ENCODE measurements at places on chromosomes 5 and 9.

DNA sequence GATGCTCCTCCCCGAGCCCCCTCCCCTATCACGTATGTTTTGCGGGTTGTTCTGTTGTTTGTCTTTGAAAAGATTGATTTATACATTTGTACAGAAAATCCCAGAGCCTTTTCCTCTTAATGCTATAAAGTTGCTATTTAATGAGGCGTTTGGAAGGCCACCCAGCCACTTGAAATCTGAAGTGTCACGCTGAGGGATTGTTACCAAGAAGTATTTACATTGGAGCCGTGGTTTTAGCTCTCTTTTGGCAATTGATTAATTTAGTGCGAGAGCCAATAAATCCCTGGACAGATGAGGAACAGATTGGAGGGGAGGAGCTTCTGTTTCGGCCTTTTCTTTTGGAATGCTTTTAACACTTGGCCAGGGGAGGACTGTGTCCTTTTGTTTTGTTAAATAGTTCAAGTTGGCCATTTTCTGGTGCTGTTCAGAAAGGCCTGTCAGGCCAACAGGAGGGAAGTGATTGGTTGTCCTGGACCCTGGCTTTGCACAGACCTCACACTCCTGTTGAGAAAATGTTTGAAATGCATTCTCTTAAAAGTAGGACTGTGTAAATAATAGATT is 250.2 kb downstream of the PDZD2 start:
- no peak for DNase-seq

- no peak for DNase-seq
Measured at GRCh38 chr9:105057551-105057950, 129.6 kb upstream of the ABCA1 start.

DNA sequence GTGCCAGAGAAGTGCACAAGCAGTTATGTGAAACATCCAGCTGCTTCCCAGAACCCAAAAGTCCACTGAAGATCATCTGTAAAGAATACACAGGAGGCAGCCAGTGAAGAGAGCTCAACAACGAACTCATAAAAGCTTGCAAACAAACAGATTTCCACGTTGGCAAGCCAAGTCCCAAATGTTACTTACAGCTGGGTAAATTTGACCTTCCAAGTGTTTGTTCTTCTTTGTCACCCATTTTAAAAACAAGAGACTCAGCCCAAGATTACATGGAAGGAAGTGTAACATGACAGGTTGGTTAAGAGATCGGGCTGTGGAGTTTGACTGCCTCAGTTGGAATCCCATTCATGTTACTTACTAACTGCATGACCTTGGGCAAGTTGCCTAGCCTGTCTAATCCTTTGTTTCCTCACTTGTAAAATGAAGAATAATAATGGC is 174.9 kb upstream of the PAPPA start:
- no peak for DNase-seq

DNA sequence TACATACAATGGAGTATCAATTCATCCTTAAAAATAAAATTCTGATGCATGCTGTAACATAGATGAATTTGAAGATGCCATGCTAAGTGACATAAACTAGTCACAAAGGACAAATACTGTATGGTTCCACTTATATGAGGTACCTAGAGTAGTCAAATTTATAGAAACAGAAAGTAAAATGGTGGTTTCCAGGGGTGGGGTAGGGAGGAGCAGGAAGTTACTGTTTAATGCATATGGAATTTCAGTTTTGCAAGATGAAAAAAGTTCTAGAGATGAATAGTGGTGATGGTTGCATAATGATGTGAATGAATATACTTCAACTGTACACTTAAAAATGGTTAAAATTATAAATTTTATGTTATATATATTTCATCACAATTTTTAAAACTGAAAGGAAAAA is 57.3 kb upstream of the FNIP1 start:
- no peak for DNase-seq

GRCh38 chr5:53874409-53874808 is 314.0 kb downstream of the NDUFS4 start:
- DNase-seq = no peak

GRCh38 chr9:11352612-11353011 is 739.8 kb upstream of the PTPRD start:
- no peak for DNase-seq

- DNase-seq = no peak
Measured at GRCh38 chr5:968881-969280, 39.7 kb upstream of the NKD2 start.

- DNase-seq = no peak
Measured at GRCh38 chr9:121814594-121814993, 163.2 kb downstream of the DAB2IP start.

DNA sequence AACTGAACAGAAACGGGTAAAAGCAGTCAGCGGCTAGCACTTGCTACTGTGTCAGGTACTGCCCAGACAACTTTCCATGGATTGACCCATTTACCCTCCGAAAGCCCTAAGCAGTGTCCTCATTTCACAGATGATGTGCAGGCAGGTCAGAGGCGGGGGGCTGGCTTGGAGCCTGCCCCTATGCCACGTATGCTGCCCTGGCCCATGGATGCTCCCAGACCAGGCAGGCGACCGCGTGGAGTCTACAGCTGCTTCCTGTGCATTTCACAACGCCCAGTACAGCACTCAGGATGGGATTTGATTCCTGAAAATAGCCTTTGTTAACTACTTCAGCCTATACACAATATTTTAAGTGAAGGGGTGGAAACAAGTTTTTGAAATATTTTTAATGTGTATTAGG is 202.9 kb downstream of the NXNL2 start:
- no peak for DNase-seq

GRCh38 chr5:67619235-67619634 is 422.6 kb upstream of the CD180 start:
- DNase-seq = no peak

DNA sequence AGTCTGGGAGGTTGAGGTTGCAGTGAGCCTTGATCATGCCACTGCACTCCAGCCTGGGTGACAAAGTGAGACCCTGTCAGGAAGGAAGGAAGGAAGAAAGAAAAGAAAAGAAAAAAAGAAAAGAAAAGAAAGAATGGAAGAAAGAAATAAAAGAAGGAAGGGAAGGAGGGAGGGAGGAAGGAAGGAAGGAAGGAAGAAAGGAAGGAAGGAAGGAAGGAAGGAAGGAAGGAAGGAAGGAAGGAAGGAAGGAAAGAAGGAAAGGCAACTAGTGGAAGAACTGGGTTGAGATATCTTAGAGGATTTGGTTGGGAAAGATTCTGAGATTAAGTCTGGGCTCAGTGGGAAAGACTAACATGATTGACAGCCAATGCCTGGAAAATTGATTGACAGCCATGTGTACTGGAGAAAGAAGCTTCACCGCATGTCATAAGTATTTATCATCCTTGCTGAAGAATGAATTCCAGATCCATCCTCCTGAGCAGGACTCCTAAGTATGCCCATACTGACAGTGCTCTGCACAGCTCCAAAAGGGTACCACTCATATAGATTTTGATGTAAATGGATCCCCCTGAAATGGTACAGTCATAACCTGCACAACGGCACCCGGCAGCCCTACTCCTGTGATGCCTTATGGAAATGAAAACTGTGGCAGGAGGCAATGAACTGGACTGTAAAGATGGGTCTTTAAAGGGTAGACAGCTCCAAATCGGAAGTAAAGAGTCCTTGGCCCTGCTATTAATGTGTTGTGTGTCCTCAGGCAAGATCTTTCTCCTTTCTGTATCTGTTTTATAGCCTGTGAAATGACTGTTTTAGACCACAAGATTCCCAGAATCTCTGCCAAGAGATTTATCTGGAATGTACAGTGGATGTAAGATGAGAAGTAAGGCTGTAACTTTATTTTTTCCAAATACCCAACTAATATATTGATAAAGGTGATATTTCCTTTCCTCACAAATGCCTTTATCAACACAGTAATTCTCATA is 16.9 kb upstream of the ADRA1B start:
- DNase-seq = no peak

DNA sequence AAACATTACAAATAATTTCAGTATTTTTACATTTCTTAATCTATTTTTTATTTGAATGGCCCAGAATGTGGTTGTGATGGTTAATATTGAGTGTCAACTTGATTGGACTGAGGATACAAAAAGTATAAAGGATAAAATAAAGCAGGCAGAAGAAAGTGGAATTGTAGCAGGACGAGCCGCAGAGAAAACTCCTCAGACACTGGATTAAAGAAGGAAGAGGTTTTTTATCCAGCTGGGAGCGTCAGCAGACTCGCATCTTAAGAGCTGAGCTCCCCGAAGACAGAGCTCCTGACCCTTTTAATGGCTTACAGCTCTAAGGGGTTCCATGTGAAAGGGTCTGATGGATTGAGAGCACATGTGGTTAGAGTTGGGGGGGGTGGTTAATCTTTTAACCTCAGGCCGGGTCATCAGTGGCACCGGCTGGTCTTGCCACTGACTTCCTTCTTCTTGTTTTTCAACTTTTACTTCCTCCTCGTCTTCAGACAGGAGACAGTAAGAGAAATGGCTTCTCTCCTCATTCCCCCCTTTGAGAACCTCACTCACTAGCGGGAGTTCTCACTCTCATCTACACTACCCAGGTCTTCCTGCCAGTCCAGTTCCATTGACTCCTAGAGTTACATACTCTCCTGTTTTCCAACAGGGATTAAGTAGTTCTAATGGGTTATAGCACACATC is 80.0 kb downstream of the TMEM161B start:
- no peak for DNase-seq

- no peak for DNase-seq
Measured at GRCh38 chr5:178194026-178194425, 6.9 kb upstream of the GMCL2 start.

- no peak for DNase-seq
Measured at GRCh38 chr5:169728418-169728817, 91.3 kb downstream of the DOCK2 start.

DNA sequence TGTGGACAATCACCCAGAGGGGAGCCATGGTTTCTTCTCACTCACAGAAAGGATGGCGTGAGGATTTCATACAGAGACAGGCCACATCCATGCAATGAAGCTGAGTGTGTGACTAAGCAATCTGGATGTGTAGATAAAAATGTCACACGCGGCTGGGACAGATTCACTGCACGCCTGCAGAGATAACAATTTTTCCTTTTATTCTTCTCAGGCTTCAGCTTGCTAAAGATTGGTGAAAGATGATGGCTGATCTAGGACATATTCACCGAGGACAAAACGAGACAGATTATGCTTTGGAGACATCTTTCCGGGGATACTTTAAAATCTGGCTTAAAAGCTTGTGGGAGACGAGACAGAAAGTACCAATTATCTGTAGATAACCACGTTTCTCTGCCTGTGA is 313.9 kb upstream of the TRPC7 start:
- DNase-seq = no peak

- no peak for DNase-seq
Measured at GRCh38 chr5:121862801-121863200, 11.1 kb downstream of the FTMT start.

GRCh38 chr9:30060976-30061375 is 2323.5 kb upstream of the ACO1 start:
- no peak for DNase-seq

GRCh38 chr9:125634040-125634717 is 72.8 kb downstream of the MAPKAP1 start:
- DNase-seq = no peak

GRCh38 chr9:76818271-76818670 is 54.0 kb downstream of the PCA3 start:
- no peak for DNase-seq

DNA sequence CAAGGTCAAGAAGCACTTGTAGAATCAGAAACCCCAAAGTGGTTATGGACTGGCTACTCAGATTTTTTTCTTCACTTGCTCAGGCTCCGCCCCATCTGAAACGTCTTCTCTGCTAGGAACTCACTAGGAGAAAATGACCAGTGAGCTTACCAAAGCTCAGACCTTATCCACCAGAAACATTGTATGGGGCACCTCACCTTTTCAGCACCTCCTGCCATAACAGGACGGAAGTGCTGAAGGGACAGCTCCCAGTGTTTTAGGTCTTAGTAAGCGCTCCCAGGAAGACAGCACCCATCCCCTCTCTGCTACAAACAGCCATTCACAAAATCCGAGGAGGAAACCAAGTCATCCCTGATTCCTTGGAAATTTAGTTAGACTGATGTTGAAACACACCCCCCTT is 1.2 kb upstream of the GABRA1 start:
- no peak for DNase-seq

DNA sequence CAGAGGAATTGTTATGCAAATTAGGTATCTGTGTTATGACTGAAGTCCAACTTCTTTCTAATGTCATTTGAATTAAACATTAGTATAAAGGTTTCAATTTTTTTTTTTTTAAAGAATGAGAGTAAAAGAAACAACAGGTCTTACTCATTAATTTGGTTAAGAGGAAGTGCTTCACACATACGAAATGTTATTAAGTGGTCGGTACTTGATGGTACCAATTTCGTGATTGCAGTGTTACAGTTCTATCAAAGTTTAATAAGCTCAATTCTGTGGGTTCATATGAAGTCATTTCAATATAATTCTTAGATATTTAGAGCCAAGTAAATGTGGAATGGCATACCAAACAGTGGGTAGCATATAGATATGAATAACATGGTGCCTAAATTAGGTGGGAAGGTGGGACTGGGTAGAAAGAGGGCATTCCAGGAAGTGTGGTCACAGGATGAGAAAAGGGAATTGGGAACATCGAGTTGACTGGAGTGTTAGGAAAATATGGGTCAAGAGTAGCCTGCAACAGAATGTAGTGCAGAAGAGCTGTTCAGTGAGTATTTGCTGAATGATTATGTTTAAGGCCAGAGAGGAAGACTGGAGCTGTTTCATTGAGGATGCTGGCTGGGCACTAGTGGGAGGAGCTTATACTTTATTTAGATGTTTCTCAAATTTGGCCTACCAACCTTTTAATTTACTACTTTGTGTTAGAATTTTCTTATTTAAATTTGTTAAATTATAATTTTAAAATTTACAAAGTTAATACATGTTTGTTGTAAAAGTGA is 34.1 kb upstream of the DHFR start:
- DNase-seq = no peak

- DNase-seq = peak; percentile 65
Measured at GRCh38 chr9:134434894-134435506, 108.7 kb downstream of the RXRA start.

GRCh38 chr9:14203356-14204056 is 110.4 kb downstream of the NFIB start:
- peak; percentile 16 for DNase-seq

GRCh38 chr5:10468256-10468655 is 26.6 kb downstream of the ROPN1L start:
- no peak for DNase-seq

DNA sequence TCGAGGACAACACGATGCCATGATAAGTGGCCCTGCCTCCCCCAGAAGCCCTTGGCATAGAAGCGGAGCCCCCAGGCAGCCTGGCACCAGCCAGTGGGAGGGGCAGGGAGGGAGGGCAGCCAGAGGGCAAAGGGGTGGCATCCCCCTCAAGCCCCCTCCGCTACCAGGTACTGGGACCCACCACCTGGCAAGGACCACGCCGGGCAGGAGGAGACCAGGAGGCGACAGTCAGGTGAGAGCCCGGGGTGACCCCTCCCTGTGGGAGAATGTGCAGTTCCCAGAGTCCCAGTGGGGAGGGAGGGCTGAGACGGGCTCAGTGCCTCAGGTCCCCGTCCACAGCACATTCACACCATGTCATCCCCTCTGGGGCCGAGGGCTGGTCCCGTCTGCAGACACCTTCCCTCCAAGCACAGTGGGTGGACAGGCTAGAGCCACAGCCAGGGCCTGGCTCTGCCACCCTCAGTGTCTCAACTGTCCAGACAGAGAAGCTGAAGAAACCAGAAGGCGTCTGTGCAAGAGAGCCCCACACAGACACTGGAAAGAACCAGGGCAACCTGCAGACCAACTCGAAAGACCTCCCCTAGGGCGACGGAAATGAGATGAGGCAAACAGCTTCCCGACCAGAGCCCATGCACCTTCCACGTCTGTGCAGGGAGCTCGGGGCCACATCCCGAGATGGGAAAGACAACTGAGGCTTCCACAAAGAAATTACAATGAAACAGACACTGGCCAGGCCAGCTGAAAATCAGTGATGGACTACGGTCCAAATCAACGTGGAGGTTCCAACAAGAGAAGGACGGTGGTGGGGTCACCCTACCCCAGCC is 11.1 kb downstream of the BRD3 start:
- no peak for DNase-seq

Data from nucleus accumbens (tissue), 56 donors.